ENCODE measurements at places on chromosomes 6 and 20.

DNA sequence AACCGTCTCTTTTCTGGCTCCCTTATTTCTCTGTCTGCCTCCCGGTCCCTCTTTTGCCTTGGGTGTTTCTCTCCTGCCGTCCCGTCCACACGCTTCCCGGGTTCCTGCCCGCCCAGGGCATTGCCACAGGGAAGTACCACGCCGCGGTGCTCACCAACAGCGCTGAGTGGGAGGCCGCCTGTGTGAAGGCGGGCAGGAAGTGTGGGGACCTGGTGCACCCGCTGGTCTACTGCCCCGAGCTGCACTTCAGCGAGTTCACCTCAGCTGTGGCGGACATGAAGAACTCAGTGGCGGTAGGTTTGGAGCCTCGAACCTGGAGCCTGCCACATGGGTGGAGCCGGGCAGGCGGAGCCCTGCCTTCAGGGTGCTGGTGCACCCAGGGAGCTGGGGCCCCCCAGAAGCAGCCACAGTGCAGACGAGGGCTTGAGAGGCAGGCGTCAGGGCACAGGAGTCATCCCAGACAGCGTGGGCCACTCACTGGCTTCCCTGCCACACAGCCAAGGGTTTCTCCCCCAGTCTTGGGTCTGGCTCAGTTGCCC is 21.3 kb downstream of the NPEPL1 start:
- no peak for DNase-seq

- no peak for DNase-seq
These were observed 3.8 kb downstream of the MEP1A start for GRCh38 chr6:46796848-46797580.

- no peak for DNase-seq
These were observed 230.6 kb downstream of the FNDC1 start for GRCh38 chr6:159399751-159400221.

DNA sequence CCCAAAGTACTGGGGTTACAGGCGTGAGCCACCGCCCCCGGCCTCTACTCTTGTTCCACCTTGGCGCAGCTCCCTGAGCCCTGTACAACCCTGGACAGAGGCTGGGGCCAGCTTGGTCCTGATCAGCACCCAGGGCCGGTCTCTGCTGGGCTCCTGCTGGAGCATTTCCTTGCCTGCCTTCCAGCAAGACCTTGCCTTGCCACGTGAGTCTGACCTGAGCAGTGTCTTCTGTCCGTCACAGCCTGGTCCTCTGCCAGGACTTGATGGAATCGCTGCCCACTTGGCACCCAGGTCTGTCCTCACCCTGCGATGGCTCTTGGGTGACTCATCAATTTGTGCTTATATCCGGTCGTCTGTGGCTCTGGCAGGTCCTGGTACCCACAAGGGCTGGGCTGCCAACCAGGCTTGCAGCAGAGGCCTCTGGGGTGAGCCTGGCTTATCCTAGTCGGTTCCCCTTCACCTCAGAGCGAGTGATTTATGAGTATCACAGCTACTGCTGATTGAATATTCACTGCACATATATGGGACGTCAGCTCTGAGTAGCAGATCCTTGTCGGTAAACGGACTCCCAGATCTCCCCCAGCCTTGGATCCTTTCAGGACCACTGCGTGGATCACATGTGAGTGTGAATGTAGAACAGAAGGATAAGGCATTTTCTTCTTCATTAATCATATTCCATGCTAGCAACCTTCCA is 10.1 kb upstream of the SULF2 start:
- no peak for DNase-seq

DNA sequence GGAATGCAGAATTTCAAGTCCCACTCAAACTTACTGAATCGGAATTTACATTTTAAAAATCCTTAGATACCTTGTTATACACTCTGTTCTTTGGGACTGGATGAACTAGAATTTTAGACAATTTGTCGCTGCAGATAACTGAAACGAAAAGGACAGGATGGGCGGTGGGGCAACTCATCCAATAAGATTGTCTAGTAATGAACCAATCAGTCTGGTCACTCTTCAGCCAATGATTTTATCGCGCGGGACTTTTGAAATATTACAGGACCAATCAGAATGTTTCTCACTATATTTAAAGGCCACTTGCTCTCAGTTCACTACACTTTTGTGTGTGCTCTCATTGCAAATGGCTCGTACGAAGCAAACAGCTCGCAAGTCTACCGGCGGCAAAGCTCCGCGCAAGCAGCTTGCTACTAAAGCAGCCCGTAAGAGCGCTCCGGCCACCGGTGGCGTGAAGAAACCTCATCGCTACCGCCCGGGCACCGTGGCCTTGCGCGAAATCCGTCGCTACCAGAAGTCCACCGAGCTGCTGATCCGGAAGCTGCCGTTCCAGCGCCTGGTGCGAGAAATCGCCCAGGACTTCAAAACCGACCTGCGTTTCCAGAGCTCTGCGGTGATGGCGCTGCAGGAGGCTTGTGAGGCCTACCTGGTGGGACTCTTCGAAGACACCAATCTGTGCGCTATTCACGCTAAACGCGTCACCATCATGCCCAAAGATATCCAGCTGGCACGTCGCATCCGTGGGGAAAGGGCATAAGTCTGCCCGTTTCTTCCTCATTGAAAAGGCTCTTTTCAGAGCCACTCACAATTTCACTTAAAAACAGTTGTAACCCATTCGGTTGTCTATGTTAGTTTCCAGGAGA is 41.9 kb upstream of the HFE start:
- DNase-seq, result peak; percentile 45

All from stimulated activated CD4-positive, alpha-beta T cell treated with anti-CD3 and anti-CD28 coated beads, TNF-alpha, amount 100 ng/mL, for 4 hours (primary cell).